ENCODE measurements at places on chromosomes 12 and 14.

DNA sequence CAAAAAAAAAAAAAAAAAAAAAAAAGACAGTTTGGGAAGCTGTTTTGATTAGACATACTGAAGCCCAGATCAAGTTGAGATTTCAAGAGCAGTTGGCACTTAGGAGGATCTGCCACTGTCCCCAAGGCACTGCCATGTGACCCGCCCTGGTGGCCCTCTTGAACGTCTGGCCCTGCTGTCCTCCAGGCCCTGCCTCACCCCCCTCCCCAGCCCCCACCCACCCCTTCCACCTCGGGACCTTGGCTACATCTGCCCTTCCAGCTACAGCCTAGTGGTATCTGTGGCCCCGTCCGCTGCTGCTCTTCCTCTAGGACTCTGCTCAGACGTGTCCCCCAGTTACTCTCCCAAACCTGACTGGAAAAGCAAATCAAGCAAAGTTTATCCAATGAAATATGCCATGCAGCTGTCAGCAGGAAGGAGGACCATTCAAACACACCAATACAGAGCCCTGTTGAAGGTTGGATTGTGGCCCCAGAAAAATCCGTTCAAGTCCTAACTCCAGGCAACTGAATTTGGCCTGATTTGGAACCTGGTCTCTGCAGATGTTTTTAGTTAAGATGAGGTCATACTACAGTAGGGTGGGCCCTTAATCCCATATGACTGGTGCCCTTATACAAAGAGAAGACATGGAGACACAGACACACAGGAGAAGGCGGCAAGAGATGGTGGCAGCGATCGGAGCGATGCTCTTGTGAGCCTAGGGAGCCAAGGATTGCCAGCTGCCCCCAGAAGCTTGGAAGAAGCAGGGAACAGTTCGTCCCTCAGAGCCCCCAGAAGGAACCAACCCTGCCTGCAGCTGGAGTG is 17.7 kb downstream of the SLC25A29 start:
- DNase-seq, result no peak

GRCh38 chr14:100193417-100194357 is 34.2 kb upstream of the DEGS2 start:
- DNase-seq, result no peak

DNA sequence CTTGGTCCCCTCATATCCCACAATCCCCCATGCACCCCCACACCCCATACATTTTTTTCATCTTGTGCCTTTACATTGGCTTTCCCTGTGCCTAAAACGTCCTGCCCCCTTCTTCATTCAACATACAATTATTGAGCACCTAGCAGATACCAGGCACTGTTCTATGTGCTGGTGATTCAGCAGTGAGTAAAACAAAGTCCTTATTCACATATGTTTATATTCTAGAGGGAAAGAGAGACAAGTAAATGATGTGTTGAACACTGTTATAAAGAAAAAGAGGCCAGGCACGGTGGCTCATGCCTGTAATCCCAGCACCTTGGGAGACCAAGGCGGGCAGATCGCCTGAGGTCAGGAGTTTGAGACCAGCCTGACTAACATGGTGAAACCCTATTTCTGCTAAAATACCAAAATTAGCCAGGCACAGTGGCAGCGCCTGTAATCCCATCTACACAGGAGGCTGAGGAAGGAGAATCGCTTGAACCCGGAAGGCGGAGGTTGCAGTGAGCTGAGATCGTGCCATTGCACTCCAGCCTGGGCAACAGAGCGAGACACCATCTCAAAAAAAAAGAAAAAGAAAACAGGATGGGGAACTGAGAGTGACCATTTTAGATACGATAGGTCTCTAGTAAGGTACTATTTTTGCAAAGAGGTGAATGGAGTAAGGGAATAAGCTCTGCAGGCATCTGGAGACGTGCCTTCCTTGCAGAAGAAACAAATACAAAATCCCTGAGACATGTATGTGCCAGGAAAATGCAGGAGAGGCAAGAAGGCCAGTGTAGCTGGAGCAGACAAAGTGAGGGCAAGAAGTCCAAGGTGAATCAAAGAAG is 12.2 kb downstream of the SLC7A7 start:
- DNase-seq, result no peak

DNA sequence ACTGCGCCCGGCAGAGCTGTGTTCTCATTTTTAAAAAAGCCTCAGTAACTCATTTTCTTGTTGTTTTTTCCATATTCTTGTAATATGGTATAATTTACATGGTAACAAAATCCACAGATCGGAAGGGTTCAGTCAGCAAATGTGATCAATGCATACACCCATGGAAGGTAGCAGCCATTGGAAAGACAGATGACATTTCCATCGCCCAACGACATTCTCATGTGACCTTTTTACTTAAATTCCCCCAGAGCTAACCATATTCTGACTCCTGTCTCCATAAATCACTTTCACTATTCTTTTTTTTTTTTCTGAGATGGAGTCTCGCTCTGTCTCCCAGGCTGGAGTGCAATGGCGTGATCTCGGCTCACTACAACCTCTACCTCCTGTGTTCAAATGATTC is 4.9 kb downstream of the PEBP1 start:
- DNase-seq, result no peak

- no peak for DNase-seq
These were observed 2.7 kb upstream of the BEST3 start for GRCh38 chr12:69701826-69702225.

DNA sequence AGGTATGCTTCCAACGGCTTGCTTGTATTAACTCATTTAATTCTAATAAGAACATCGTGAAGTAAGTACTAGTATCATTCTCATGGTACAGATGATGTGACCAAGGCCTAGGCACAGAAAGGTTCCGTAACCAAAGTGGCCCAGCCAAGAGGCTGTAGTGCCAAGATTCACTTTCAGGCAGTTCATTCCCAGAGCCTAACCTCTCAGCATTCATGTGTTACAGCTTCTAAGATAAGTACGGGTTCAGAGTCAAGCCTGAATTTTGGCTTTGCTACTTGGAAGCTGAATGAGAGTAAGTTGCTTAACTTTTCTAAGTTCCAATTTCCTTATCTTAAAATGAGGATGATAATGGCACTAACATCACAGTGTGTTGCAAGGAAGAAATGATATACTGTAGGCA is 379.9 kb downstream of the AEBP2 start:
- no peak for DNase-seq

DNA sequence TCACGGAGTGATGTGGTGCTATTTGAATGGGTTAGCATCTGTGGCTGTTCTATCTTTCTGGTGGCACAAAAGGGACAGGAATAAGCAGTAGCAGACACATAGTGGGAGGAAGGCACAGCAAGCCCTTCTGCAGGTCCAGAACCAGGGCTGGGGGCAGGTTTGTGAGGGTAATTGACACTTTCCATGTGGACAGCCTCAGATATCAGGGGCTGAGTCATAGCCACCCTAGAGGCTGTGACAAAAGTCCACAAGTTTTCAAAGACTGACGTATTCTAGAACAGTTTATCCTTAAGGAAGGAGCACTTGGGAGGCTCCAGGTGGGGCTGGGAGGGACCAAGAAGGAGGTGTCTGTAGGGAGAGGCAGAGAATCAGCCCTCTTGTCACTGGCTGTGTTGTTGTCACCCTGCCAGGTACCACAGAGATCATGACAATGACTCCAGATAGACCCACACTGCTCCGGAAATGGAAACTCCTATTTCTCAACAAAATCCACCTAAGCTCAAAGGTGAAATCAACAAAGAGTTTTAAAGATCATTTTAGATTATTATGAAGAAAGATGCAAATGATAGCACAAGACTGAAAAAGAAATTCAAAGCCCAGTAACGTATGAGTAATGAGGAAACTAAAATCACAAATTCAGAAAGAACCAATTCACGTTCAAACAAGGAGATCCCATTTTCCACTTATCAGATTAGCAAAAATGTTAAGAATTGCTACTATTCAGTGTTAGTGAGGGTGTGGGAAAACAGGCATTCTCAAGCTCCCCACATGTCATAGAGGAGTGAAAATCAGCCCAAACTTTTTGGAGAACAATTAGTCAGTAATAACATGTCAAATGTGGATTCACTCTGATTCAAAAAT is 48.3 kb downstream of the NFKBIA start:
- DNase-seq, result no peak

DNA sequence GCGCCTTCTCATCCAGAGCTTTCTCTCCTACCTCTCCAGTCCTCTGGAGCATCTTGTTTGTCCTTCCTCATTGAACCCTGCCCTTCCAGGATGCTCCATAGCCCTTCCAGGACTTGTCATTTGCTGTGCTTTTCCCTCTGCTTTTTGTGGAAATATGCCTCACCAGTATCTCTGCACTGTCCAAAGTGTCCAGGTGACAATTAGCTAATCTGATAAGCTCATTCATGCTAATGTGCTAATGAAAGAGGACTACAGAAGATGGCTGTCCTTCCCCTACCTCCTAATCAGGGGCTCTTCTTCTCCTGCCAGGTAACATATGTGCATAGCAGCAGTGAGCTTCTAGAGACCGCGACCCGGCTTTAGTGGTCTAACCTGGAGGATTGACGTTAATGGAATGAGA is 58.4 kb upstream of the OTX2 start:
- DNase-seq, result no peak

DNA sequence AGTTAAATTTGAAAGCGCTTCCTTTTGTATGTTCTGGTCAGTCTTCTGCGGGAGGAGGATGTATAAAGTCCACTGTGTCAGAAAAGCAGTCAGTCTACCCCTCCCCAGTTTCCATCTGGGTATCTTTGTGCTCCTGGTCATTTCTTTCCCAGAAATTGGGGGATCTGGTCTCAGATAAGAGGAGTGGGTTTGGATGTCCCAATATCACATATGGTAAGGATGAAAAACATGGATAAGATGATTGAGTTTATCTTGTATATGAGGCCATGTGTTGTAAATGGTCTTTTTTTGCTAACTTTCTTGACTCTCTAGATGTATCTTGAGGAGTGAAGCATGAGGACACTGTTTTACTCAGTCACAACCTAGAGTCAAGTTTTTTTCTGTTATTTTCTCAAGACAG is 186.8 kb upstream of the HIF1A start:
- DNase-seq, result no peak

DNA sequence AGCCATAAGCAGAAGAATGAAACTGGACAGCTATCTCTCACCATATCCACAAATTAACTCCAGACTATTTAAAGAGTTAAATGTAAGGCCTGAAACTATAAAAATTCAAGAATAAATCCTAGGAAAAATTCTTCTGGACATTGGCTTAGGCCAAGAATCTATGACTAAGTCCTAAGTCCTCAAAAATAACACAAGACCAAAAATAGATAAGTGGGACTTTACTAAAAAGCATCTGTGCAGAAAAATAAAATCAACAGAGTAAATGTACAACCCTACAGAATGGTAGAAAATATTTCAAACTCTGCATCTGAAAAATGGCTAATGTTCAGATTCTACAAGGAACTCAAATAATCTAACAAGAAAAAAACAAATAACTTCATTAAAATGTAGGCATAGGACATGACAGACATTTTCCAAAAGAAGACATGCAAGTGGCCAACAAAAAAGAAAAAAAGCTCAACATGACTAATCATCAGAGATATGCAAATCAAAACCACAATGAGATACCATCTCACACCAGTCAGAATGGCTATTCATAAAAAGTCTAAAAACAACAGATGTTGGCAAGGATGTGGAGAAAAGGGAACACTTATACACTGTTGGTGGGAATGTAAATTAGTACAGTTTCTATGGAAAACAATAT is 61.0 kb upstream of the PPFIA2 start:
- no peak for DNase-seq

GRCh38 chr14:55910601-55911243 is 207.5 kb upstream of the PELI2 start:
- no peak for DNase-seq

Measured in stimulated activated CD4-positive, alpha-beta T cell treated with anti-CD3 and anti-CD28 coated beads, Interleukin-1b, Interleukin-23, amount 100 ng/mL, for 1 hour (primary cell).